Activated CD4-positive, alpha-beta T cell treated with anti-CD3 and anti-CD28 coated beads, Interleukin-2, amount 50 U/mL, for 4 hours (primary cell): ENCODE measurements at places on chromosomes 6 and 20.

GRCh38 chr6:142913511-142914047 is 31.4 kb downstream of the HIVEP2 start:
- DNase-seq = peak; percentile 61

DNA sequence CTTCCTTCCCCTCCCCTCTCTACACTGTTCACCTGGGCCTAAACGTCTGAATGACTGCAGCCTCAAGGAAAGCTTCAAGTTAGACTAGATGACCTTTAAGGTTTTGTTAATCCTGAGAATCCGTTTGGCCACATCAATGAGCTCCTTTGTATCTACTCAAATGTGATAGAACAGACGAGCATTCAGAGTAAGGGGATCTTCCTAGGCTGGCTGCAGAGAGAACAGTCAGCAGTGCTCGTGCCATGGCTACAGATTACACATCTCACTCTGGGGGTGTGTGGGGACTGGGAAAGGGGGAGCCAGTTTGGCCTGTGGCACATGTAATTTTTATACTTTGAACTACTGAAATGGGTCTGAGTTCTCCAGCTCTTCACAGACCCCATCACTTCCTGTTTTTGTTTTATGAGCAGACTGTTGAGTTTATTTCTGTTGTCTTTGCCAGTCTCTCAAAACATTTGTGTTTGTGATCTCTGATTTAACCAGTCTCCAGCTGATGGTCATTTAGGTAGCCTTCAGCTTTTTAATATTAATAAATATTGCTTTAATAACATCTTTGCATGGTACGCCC is 50.9 kb downstream of the KCNS1 start:
- no peak for DNase-seq

GRCh38 chr6:101847690-101848089 is 454.2 kb downstream of the GRIK2 start:
- DNase-seq = no peak

DNA sequence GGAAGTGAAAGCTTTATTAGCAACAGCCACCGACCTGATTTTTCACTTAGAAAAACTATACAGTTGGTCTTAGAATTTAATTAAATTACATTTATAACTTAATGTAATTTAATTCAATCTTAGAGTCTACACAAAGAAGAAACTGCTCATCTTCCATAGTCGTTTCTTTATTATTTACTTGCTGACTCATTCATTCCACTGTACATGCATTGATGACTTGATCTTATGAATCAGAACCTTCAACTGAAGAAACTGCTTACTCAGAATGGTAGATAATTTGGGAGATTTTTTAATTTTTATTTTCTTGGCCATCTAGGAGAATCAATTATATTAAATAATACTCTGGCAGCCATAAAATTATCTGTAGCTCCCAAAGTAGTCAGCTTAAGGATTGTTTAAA is 1021.6 kb upstream of the FLRT3 start:
- DNase-seq = no peak

DNA sequence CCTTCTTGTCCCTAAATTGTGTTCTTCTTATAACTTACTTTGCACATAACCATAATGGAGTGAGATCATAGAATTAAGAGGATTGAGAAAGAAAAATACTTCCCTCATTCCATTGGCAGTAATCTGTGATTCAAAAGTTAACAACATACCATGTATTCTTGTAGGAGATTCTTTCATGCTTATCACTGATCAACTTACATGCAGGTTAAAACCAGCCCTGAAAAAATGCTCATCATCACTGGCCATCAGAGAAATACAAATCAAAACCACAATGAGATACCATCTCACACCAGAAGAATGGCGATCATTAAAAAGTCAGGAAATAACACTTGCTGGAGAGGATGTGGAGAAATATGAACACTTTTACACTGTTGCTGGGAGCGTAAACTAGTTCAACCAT is 36.5 kb upstream of the GFRAL start:
- no peak for DNase-seq
